ENCODE measurements at places on chromosomes 4 and X.

DNA sequence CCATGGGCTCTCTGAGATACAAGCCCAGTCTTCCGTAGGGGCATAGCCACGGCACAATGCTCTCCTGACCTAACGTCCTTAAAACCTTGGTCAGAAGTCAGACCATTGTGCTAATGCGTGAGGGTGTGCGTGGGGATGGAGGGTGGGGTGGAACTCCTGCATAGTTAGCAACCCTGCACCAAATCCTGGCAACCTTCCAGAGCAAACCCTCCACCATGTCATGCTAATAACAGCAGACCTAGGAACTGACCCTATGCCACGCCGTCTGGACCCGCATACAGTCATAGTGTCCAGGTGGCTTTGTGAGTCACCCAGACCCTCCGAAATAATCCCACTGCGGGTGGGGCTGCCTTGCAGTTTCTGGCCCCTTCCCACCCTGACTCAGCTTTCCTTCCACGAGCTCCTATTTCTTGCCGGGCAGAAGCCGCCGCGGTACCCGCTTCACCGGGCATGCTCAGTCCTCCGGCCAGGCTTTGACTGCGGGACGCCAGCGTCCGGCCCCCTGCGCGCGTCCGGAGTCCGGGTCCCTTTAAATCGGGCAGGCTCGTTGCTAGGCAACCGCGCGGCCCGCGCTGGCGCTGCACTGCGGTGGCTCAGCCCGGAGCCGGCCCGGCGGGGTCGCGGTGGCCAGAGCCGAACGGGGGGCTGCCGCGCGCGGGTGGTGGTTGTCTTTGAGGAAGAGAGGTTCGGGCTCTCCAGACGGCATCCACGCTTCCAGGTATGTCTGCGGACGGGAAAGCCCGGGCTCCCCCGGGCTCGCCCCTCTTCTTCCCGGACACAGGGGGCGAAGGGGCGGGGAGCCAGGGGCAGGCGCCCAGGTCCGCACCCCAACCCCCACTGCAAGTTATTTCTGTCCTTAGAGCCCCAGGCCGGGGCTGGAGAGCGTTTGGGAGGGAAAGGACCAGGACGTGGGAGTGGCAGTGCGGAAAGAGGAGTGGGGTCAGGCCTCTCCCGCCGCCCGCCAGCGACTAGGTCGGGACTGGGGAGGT, at the start of gene CCDC160:
Gene CCDC160, plus strand, starts transcription at position 557 of the 989 bp plus-strand sequence. CDS start 7,619 bp downstream, outside the sequence.
- DNase-seq: no peak

DNA sequence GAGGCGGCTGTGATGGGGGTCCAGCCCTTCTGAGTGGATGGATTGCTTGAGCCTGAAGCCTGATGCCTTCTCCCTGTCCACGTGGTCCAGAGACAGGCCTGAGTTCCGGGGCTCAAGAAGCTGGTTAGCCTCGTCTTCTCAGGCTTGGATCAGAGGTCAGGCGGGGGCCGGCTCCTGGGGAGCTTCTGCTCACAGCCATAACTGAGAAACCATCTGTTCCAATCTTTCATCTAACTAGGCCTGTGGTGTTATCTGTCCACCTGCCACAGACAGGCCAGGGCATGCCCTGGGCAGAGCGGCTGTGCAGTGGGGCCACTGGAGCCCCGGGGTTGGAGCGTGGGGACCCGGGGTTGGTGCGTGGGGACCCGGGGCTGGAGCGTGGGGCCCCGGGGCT, 63.1 kb downstream of the SORCS2 start:
- DNase-seq: no peak

DNA sequence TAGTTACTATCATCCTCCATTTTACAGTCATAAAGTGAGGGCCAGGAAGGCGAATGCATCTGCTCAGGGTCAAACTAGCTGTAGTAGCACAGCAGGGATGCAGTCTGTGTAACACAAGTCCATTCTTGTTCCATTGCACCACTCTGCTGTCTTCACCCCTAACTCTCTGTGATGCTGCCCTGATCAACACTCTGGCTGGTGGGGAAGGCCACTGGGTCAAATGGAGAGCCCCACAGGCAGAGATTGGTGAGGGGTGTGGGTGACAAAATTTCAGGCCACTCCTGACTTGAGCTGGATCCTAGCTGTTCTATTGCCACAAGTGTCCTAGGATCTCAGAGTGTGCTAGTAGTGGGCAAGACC, 136.5 kb downstream of the PJA1 start:
- no peak for DNase-seq

DNA sequence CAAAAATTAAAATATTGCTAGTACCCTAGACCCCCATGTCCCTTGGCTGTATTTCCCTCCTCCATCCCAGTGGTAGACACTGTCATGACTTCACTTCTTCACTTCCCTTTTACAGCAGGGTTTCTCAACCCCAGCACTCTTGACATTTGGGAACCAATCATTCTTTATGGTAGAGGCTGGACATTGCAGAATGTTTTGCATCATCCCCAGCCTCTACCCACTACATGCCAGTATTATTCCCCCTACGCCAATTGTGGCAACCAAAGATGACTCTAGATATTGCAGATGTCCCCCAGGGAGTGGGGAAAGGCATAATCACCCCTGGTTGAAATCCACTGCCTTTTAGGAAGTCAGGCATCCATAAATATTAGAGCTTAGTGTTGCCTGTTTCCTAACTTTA, 138.6 kb downstream of the AMELX start:
- DNase-seq: no peak

DNA sequence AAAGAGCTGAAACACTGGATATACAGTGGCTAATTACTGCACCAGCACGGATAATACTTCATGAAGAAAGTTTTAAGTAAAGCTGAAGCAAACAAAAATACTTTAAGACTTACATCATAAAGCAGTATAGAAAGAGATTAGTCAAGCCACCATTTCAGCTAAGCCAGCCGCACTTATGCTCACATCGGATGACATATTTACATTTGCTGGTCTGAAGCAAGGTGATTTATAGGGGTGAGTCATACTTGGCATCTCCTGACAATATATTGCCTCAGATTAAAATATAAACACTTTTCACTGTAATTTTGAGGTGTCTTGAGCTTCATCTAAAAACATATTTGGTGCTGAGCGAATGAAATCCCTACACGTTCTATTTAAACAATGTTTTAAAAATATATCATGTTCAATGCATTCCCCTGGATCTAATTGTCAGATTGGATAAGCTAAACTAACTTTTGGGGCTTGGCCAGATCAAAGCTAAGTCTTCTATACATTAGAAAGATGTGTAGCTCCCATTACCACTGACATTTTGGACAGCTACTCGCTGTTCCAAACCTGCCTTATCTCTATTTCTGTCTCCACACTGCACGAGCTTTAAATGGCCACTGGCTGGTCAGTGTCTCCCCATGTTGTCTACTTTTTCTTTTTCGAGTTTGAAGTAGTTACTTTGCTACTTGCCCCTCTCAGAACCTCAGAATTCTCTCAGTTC, 103.2 kb downstream of the VCX2 start:
- no peak for DNase-seq

- peak; percentile 16 for DNase-seq
Observed at GRCh38 chrX:133415276-133416105, at the start of gene GPC4. Gene GPC4, minus strand, starts transcription at chrX:133415489. Its CDS starts 524 bp downstream, at chrX:133414965.

GRCh38 chr4:159015841-159016240, 87.0 kb upstream of the RAPGEF2 start:
- no peak for DNase-seq
